ENCODE measurements at places on chromosomes 2 and 18. TPM values are rescaled to one million over a fixed set of nuclear protein-coding genes. Genes with fewer than 3 reads are reported as not detected.

DNA sequence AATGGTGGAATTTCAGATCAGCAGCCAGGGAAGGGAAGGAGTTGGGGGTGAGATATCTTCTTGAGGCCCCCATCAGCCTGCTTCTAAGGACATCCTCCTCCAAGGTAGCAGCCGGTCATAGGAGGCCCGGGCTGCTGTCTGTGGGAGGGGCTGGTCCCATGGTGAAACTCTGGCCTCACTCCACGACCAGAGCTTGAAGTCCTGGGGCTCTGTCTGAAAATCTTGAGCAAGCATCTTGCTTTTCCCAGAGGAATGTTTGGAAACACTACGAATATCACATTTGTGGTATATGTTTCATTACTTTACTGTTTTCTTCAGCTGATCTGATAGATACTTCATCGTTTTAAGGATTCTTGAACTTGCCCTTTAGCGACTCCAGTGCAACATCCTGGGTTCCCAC, 103.7 kb downstream of the CTAGE1 start:
- no peak overlapping the region for H3K4me3 ChIP-seq
- no peak overlapping the region for H3K27ac ChIP-seq
- H3K4me1 ChIP-seq = no peaks in the 10 kb centered on the region

DNA sequence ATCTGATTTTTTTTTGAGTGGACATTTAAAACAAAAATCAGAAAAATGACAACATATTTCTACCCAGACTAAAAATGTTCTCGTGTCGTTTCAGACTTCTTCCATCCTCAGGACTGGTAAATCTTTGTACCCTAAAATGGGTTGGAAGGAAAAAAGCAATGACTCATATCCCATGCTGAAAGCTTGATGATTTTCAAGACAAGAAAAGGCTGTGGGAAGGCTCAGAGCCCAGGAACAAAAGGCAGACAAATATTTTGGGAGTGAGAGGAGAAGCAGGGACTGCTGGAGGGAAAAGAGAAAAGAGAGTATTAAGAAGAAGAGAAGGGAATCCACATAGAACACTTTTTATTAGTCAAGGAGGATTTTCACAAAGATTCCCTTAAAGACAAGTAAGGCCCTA, 77.1 kb upstream of the CTAGE1 start:
- no peaks in the 10 kb centered on the region for H3K4me1 ChIP-seq
- H3K4me3 ChIP-seq = no peak overlapping the region
- no peaks in the 10 kb centered on the region for H3K27me3 ChIP-seq
- no peak for DNase-seq
- H3K36me3 ChIP-seq = no peaks in the 10 kb centered on the region
- H3K27ac ChIP-seq = no peak overlapping the region

- no peaks in the 10 kb centered on the region for H3K4me1 ChIP-seq
- no peak overlapping the region for H3K27ac ChIP-seq
- DNase-seq = no peak
- no peaks in the 10 kb centered on the region for H3K36me3 ChIP-seq
Observed at GRCh38 chr2:237147317-237147716, 61.6 kb downstream of the COPS8 start.

SERPINB12 gene
- not detected for total RNA-seq

SMAD2 gene
- total RNA-seq = 76.4 TPM
